ENCODE measurements at places on chromosomes 5 and 9.

DNA sequence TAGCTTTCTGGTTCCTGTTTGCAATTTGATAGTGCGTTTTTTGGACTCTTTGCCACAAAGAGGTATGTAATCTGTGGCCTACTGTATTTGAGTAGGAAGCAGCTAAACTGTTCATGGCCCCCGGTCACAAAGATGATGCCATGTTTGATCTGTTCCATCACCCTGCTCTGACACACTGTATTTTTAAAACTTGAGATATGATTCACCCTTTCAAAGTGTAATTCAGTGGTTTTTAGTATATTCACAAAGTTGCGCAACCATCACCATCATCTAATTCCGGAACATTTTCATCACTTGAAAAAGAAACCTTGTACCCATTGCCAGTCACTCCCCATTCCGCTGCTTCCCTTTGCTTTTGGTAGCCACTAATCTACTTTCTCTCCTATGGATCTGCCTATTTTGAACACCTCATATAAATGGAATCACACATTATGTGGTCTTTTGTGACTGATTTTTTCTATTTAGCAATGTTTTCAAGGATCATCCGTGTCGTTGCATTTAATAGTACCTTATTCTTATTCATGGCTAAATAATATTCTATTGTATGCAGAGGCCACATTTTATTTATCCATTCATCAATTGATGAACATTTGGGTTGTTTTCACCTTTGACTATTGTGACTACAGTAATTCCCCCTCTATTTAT is 141.6 kb downstream of the NR3C1 start:
- DNase-seq: peak; percentile 68

- DNase-seq: no peak
Observed at GRCh38 chr9:128141604-128142003, 7.6 kb upstream of the LCN2 start.

DNA sequence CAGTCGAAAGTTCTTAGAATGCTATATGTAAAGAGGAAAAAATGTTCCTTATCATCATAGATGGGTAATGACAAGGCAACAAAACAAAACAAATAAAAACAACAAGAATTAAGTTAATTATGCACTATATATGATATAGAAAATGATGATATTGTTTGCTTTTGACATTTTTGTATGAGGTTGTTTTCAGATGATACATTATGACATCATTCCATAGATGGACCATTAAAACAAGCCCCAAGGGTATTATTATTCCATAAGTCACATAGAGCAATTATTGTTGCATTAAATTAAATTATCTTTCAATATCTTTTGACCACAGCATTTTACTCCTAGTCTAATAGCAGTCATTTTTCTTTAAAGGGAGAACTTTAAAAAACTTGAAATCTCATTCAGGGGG is 56.5 kb upstream of the RICTOR start:
- no peak for DNase-seq

- no peak for DNase-seq
Observed at GRCh38 chr9:73741316-73741715, 589.7 kb downstream of the ANXA1 start.

DNA sequence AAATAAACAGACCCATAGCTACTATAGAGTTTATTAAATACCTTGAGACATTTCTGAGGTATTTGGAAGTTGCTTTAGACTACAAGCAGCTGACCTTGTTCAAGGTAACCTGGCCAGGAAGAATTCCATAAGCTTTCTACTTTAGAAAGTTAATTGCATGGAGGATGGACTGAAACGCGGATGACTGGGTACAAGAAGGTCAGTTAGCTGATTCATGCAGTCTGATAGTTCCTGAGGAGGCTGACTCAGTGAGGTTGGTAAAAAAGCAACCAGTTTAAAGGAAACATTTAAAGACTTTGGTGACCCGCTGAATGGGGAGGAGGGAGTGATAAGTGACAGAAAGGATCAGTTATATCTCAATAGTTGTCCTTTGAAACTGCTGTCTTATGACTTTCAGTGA is 670.1 kb upstream of the CDH9 start:
- DNase-seq: no peak
